ENCODE measurements at places on chromosomes 3 and 15. TPM values are rescaled to one million over a fixed set of nuclear protein-coding genes. Genes with fewer than 3 reads are reported as not detected.

DNA sequence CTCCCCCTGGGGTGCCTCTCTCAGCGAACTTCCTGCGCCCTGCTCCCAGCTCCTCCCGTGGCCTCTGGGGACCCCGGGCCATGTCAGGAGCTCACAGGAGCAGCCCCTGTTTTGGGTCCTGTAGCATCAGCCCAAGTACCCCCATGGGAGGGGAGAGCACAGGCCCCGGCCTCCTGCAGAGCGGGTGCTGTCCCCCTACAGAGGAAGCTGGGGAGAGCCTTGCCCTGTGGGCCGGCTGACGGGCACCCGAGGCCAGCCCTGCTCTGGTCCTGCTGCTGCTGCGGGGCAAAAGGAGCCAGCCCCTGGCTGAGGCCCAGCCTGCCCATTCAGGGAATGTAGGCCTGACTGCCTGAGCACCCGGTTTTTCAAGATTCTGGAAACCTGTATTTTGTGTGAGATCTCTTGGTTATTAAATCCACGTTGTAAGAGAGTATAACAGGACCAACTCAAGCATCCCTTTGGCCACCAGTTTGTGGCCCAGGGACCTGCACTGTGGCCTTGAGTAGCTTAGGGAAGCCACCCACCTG lies 12.4 kb downstream of the PLXNA1 start:
- H3K4me1 ChIP-seq = no peaks in the 10 kb centered on the region
- H3K27me3 ChIP-seq = no peaks in the 10 kb centered on the region
- DNase-seq = no peak
- no peak overlapping the region for H3K4me3 ChIP-seq

DNA sequence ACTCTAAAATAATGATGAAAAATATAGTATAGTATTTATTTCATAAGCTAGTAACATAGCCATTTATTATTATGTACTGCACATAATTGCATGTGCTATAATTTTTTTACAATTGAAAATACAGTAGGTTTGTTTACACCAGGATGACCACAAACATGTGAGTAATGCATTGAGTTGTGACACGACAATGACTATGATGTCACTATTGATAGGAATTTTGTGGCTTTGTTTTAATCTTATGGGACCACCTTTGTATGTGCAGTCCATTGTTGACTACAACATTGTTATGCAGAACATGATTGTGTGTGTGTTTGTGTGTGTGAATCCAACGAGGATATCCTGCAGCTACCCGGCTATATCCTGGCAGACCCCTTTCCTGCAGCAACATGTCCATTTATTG lies 372.2 kb upstream of the MCTP2 start:
- H3K27me3 ChIP-seq = no peaks in the 10 kb centered on the region
- DNase-seq = no peak
- no peaks in the 10 kb centered on the region for H3K36me3 ChIP-seq

- H3K4me3 ChIP-seq = no peak overlapping the region
- no peaks in the 10 kb centered on the region for H3K27me3 ChIP-seq
- no peaks in the 10 kb centered on the region for H3K4me1 ChIP-seq
- H3K36me3 ChIP-seq = no peaks in the 10 kb centered on the region
- H3K27ac ChIP-seq = no peak overlapping the region
Measured at GRCh38 chr3:21062831-21063294, 688.1 kb downstream of the ZNF385D start.

The GAP43 gene
- total RNA-seq = 0.42 TPM

The FETUB gene
- total RNA-seq = 0.09 TPM

Data from thymus (tissue), 14 donors.